Cardiac fibroblast (primary cell): ENCODE measurements at places on chromosomes 7 and 10.

- no peak for DNase-seq
These were observed 14.8 kb upstream of the ZC3HAV1 start for GRCh38 chr7:139124084-139124914.

DNA sequence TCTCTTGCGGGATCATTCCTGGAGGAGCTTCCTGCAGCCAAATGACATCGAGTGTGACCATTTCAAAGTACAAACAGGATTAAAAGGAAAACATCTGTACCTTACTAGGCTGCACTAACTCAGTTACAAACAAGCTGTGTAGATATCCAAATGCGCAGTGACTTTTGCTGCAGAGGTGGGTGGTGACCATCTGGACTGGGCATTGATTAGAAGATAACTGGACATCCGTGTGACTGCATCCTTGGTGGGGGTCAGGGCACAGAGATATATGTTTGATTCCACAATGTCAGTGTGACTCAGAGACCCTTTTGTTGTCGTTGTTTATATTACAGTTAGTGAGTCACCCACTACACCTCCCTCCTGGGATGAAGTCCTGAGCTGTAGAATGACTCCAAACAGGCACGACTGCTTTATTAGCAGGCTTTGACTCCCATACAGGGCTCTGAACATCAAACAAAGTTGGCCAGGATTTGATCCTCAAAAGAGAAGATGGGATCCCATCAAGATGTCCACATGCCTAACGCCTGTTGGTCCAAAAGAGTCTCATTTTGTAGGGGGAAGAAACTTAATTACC is 56.7 kb upstream of the SDK1 start:
- peak; percentile 16 for DNase-seq

- no peak for DNase-seq
These were observed 89.8 kb upstream of the LRRC4 start for GRCh38 chr7:128120976-128121490.

DNA sequence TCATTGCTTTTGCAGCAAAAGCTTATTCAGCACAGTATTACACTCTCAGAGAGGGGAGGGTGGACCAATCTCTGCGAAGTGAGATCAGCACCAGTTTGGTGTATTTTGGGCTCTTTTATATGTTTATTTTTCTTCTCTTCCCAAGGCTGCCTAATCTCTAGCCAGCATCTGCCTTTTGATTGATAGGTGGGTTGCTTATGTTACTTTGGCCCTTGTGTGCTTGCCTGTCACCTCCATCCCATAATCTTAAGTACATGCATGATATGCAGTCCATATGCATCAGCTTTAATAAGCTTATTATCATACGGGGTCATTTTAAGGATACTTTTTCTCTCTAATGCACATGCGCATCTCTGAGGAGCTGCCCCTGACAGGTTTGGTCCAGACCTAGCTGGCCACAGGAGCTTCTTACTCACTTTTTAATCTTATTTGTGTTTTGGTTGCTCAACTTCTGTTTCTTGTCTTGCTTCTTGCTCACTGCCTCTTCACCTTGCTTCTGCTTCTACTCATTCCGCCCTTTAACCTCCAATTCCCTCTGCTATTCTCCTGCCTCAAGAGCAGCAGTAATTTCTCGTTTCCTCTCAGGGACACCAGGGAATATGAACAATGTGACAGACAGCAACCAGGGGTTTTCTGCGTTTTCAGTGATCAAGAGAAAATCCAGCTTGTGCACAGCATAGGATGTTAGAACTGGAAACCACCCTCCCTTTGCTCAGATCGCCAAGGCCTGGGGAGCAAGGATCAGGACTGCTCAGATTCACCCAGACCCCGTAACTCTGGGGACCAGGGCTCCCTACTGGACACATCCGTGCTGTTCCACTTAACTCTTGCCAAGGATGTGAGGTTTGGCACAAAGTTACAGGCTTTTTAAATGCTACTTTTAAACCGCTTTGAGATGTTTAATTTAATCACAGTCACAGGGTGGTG is 10.0 kb downstream of the RGR start:
- peak; percentile 7 for DNase-seq

DNA sequence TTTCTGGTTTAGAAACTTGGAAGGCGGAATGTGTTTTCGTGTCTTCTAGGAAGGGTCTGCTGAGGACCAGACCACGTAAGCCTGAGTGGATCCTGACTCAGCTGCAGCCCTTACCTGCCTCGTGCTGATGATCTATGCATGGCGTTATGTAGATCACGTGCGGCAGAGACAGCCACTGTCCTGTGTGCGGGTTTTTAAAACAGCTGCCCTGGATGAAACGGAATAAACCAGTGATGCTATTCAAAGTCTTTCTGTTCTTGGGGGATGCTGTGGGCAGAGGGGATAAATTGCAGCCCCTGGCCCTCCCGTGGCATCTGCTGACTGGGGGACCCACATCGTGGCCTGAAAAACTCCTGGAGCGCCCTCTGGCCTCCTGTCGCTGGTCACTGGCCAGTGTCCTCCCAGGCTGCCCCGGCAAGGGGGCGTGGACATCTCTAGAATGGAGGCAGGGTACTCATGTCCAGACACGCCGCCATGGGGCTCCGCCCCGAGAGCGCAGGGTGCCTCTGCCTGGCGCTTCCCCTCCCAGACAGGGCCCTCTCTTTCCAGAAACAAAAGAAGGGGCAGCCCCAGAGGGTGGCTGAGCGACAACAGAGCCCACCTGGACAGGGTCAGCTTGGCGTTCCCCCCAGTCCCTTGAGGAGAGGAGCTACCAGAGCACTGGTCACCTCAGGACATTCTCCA is 13.2 kb downstream of the ALKBH4 start:
- no peak for DNase-seq

DNA sequence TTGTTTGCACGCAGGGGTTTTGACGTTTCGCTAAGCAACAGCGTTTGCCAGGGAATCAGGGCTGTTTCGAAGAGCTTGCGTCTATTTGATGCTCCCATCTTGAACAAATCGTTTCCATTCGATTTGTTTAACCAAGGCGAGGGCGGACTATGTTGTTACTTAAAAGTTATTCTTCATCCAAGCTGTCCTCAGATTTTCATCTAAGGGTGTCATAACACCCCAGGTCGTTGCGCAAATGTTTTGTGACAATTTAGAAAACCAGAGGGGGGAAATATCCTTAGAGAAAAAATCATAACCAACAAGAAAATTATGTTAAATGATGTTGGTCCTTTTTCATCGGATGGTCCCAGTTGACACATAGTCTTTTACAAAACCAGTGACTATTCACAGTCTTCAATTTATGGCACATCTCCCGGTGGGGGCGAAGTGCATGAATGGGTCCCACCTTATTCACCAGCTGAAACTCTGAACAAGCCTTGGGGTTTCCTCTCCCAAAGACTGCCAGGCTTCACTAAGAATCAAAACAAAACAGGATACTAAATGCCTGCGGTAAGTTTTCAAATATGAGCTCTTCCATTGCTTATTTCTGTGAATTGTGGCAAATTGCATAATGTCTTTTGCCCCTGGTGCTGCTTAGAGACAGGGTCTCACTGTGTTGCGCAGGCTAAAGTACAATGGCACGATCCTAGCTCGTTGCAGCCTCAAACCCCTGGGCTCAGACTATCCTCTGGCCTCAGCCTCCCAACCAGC is 109.9 kb downstream of the REEP3 start:
- DNase-seq = no peak

GRCh38 chr10:105691811-105692210 is 1050.7 kb downstream of the SORCS3 start:
- no peak for DNase-seq

DNA sequence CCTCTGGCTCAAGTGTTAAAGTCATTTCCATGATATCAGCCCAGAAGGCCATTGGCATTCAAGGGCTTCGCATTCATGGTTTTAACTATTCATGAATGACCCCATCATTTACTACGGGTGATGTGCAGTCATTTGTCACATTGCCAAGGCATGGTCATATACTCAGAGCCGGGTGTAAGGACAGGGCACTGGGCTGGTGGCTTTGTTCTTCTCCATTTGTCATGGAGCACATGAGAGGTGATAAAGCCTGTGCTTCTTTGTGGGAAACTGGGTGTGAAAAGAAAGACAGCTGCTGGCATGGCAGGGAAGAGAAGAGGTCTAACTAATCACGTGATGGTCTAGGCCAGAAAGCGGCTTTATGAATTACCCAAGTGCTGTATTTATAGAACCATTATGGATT is 132.2 kb upstream of the PLXNA4 start:
- no peak for DNase-seq

- DNase-seq = no peak
These were observed 340.0 kb downstream of the ELMO1 start for GRCh38 chr7:37108615-37109014.

GRCh38 chr10:82817676-82818422 is 942.9 kb downstream of the NRG3 start:
- no peak for DNase-seq

GRCh38 chr7:19317461-19317860 is 172.2 kb upstream of the FERD3L start:
- DNase-seq = peak; percentile 51

- no peak for DNase-seq
These were observed 10.7 kb downstream of the INPP5A start for GRCh38 chr10:132548106-132548823.

- no peak for DNase-seq
These were observed 176.1 kb upstream of the PFKP start for GRCh38 chr10:2891073-2891769.
